Ovary (tissue), 10 donors: ENCODE measurements at places on chromosomes 7 and 10. TPM values are rescaled to one million over a fixed set of nuclear protein-coding genes. Genes with fewer than 3 reads are reported as not detected.

The EPDR1 gene
- total RNA-seq: 44.4 TPM

The BBS9 gene
- 33.7 TPM for total RNA-seq

The EPHA1 gene
- 3.7 TPM for total RNA-seq

The FGFBP3 gene
- 1.6 TPM for total RNA-seq

DNA sequence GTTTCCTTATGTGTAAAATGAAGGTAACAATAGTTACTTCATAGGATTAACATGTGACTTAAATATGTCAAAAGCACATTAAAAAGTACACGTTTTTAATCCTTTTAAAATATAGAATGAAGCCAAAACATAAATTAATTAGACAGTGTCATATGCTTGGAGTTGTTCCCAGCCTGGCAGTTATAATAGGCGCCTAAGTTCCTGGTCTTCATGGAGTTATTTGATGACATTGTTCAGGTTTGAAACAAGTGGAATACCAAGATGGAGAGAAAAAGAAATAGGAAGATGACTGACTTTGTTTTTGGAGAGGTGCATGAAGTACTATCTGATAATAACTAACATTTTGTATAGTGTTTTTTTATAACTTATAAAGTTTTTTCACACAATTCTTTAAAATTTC is 67.3 kb downstream of the ZNRF2 start:
- no peak for DNase-seq

The MYL7 gene
- total RNA-seq: 0.46 TPM
